ENCODE measurements at places on chromosomes 3 and 15.

DNA sequence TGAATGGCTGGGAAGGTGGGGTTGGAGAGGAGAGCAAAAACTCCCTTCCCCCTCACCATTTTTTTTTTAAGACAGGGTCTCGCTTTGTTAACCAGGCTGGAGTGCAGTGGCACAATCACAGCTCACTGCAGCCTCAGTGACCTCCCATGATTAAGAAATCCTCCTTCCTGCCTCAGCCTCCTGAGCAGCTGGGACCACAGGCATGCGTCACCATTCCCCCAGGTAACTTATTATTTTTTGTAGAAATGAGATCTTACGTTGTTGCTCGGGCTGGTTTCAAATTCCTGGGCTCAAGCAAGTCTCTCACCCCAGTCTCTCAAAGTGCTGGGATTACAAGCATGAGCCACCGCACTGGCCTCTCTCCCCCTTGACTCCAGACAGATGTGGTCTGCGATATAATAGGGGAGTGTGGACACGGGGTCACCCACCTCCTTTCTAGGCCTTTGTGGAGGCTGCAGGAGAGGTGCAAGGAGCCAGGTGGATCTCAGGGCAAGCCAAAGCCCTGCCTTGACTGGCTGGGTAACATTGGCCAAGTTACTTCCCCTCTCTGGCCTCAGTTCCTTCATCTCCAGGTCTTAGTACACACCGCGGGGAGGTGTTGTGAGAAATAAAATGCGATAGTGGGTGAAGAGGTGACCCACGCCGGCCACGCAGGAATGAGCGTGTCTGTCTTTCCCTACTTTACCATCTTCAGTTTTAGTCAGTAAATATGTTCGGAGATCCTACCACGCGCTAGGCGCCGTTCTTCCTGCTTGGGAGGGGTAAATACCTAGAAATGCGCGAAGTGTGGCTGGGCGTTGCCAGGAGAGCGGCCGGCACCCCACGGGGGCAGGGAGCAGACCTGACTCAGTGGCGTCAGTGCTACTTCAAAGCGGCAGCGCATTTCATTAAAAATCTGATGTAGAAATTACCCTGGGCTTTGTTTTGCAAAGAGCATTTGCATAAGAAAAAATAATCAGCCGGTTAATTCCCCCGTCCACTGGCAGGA is 20.2 kb upstream of the CORO2B start:
- DNase-seq = no peak

DNA sequence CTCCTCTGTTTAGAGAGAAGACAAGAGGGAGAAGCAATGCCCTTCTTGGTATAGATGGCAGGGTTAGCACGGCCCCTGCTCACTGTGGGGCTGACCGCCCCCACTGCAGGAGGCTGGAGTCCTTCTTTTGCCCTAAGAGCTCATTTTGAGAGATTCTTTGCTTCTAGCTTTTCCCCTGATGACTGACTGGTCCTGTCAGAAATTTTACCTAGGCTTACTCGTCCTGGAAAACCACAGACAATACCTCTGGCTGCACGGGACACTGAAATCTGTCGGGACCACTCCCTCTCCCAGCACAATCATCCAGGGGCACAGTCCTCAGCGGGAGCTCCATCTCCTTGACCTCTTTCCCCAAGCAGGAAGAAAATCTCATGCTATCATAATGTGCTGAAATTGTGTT is 143.0 kb upstream of the RGMA start:
- DNase-seq = no peak

- DNase-seq = no peak
Observed at GRCh38 chr3:171199473-171199829, 172.9 kb upstream of the SLC2A2 start.

DNA sequence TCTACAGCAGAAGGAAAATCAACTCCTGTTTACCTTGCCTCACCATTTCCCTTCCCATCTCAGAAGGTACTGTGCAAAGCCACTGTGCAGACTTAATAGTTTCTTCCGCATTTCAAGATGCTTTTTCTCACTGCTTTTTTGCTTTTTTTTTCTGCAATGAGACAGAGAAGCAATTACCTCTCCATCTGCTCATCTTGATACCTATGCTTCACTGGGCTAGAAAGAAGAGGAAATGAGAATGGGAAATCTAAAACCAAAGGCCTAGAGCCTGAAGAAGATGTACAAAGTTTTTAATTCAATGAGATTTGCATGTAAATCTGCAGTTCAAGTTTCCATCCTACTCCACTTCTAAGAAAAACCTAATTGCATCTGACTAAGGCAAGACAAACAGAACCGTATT is 238.1 kb upstream of the SETMAR start:
- no peak for DNase-seq

DNA sequence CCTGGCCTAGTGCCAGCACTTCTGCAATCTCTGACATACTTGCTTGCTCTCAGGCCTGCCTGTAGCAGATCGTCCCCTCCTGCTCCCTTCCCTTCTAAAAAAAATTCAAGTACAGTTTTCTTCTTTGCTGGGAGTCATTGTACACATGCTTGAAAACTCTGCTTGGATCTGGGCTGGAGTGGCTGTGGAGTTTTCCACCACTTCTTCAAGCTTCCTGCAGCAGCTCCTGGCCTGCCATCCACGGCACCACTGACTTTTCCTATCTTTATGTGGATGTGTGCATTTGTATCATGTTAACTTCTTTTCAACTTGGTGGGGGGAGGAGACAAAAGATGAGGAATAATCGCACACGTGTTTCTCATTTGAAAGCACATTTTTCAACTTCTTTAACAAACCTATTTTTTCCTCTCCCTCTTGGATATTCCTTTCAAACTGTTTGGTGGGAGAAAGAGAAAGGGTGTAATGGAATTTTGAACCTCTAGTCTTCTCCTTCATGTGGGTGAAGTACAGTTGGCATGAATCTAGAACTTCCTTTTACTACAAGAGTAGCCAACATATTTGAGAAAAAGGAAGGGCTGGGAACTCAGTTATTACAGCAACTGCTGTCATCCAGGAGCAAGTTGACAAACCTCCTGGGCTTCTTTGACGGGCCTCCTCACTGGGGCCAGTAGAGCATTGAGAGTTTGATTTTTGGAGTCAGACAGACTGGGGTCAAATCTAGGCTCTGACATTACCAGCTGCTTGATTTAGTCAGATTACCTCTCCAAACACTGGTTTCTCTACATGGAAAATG is 61.2 kb upstream of the LRTM1 start:
- DNase-seq = peak; percentile 91

DNA sequence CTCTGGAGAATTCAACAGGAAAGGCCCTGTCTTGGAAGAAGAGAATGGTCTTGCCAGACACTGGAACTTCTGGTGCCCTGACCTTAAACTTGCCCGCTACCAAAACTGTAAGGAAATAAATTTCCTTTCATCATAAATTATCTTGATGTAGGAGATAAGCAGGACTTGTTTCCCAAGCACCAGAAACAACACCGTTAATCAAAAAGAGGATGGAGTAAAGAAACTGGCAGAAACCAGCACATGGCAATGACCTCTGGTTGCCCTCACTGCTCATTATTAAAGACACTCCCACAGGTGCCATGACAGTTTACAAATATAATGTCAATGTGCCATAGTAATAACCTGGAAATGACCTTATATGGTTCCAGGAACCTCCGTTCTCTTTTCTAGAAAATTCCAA is 426.1 kb downstream of the EDEM1 start:
- DNase-seq = no peak

- peak; percentile 30 for DNase-seq
Observed at GRCh38 chr3:136612512-136612911, 139.7 kb downstream of the STAG1 start.

- DNase-seq = no peak
Observed at GRCh38 chr15:71804226-71804625, 6.1 kb upstream of the NR2E3 start.

GRCh38 chr15:75542386-75542797 is 36.7 kb downstream of the PTPN9 start:
- no peak for DNase-seq

GRCh38 chr3:121768452-121768851 is 18.9 kb upstream of the GOLGB1 start:
- no peak for DNase-seq

DNA sequence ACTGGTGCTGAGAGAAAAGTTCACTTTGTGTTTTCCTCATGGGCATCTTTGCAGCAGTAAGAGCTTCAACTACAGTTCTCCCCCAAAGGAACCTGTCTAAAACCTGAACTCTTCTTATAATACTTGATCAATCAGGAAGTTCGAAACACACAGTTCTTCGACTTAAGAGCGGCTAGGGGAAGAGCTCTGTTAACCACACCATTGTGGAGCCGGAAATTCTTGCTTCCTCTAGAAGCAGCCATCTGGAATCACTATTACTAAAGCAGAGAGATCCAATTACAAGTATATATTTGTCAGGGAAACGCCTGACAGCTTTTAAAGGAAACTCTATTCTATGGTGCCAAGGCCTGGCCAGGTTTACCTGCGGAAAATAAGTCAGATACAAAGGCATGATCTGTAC is 337.3 kb upstream of the CBLB start:
- peak; percentile 72 for DNase-seq

DNA sequence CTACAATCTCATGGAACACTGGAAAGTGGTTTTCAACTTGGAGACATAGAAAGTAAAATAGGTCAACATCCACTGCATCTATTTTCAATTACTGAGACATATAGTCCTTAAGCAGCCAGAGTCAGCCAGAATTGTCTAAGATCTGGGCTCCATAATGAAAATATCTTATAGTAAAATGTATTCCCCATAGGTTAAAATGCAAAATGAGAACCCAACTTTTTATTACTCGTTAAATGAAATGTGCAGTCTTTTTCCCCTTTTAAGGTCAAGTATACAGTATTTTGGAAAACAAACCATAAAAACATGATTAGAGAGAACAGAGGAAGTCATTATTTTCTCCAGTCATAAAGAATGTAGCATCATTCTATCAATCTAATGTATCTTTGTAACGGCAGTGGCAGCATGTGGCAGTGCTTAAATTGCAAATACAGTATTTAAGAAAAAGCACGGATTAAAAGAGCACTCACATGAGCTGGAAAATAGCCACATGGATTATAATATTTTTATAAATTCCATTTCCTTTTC is 64.4 kb upstream of the CPB1 start:
- DNase-seq = no peak

GRCh38 chr3:99865321-99865720 is 47.7 kb downstream of the CMSS1 start:
- DNase-seq = peak; percentile 65

GRCh38 chr3:145006271-145006670 is 1034.6 kb downstream of the DIPK2A start:
- DNase-seq = peak; percentile 35

GRCh38 chr15:58332676-58333400 is 99.0 kb upstream of the LIPC start:
- peak; percentile 68 for DNase-seq

DNA sequence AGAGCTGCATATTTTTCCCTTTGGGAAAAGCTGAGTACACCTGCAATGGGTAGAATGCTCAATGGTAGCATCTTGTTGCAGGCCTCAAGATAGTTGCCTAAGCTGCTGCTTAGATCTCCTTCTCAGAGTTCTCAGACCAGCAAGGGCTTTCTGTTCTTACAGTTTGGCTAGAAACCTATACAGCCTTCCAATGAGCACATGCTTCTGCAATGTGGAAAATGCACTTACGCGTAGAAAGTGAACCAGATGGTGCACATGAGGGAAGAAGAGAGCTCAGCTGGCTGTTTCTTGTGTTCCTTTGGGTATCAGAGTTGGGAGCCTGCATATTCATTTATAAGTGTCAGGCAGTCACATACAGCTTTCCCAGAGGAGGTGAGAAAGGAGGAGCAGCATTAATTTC is 136.4 kb downstream of the B3GALNT1 start:
- DNase-seq = peak; percentile 28

DNA sequence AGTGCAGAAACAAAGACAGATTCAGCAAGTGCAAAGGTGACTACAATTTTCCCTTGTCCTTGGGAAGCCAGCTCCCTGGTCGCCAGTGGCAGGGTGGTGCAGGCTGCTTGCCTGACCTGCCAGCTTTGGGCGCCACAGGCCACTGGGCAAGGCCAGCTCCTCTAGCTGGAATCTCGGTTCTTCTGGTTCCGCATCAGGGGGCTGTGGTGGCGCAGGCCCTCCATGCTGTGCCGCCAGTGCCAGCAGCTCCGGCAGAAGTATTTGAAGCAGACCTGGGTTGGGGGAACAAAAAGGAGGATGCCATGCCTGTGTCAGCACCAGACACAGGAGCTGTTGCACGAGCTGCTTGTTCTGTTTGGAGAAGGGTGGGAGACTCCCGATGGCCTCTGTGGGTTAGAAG is 4.2 kb upstream of the RPS17 start:
- DNase-seq = no peak

- no peak for DNase-seq
Observed at GRCh38 chr15:85687329-85687728, 107.4 kb downstream of the KLHL25 start.

DNA sequence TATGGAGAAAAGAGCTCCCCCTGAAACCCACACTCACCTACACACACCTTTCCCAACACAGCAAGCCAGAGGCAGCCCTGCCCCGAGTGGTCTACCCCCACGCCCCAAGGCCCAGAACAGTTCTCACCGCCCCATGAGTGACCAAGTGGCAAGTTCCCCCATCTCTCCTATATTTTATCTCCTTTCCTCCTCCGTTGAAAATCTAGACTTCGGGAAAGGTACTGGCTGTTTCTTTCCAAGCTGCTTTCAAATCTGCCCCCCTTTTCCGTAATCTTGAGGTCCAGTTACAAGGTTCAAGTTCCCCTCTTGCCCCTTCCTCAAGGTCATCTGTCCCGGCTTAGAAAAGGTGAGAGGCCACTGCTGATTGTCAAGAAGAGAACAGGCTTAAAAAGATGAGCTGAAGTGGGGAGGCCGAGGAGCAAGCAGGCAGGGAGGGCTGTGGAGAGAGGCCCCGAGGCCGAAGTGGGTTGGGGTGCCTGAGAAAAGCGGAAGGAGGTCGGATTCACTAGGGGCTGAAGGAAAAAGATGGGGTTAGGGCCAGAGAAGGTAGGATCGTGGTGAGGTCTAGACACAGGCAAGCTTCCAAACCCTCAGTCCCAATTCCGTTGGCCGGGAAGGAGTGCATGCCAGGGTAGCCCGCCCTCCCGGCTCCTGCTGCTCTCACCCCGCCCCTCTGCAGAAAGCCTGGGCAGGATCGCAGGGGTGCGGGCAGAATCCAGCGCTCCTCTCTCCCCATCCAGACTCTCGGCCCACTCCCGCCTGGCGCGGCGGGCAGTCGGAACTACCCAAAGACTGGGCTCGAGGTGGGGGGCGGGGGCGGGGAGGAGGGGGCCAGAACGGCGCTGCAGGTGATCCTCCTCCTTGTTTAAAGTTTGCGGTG is 1.7 kb downstream of the SEMA5B start:
- DNase-seq = peak; percentile 21

- DNase-seq = peak; percentile 6
Observed at GRCh38 chr3:113136071-113136470, 75.3 kb upstream of the BOC start.

- DNase-seq = no peak
Observed at GRCh38 chr15:92020207-92020606, 166.7 kb downstream of the SLCO3A1 start.

- DNase-seq = peak; percentile 27
Observed at GRCh38 chr3:160403796-160404470, 4.5 kb downstream of the SMC4 start.

DNA sequence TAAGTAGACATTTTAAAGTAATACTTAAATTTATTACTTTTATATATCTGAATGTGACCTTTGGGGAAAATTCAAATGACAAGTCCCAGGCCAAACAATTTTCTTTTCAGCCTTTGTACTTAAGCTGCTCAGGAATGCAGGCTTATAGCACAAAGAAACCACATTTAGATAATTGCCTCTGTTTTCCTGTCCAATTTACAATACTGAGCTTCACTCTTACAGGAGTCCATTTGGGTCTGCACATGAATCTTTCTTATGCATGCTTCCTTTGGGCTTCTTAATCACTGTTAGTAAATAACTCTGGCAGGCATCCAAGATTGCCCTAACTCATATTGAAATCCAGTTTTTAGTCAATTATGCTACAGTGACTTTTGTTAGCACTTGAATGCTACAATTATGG is 459.4 kb upstream of the TGFBR2 start:
- DNase-seq = no peak

Measured in foreskin fibroblast (primary cell).